ENCODE measurements at places on chromosomes 12 and 14. TPM values are rescaled to one million over a fixed set of nuclear protein-coding genes. Genes with fewer than 3 reads are reported as not detected.

Gene POU6F1
- total RNA-seq = 2.9 TPM

Gene GLT8D2
- total RNA-seq = 0.88 TPM

Gene CABP1
- 0.16 TPM for total RNA-seq

Gene TOMM20L
- total RNA-seq = not detected

Gene CLEC7A
- total RNA-seq = 22.3 TPM

Gene ERBB3
- 68.1 TPM for total RNA-seq

Gene NOVA1
- 0.72 TPM for total RNA-seq

Gene PPP2R5E
- total RNA-seq = 40.4 TPM

Gene SLC25A47
- total RNA-seq = not detected

Gene OR4K14
- total RNA-seq = not detected

Measured in esophagus mucosa (tissue), 1 donor.